Activated CD8-positive, alpha-beta T cell treated with anti-CD3 and anti-CD28 coated beads, Interleukin-2, amount 10 ng/mL, durations not matched to agents 7 days and 5 days (primary cell): ENCODE measurements at places on chromosomes 7 and 10.

- no peak for DNase-seq
Observed at GRCh38 chr7:6228361-6229229, 43.8 kb downstream of the CYTH3 start.

DNA sequence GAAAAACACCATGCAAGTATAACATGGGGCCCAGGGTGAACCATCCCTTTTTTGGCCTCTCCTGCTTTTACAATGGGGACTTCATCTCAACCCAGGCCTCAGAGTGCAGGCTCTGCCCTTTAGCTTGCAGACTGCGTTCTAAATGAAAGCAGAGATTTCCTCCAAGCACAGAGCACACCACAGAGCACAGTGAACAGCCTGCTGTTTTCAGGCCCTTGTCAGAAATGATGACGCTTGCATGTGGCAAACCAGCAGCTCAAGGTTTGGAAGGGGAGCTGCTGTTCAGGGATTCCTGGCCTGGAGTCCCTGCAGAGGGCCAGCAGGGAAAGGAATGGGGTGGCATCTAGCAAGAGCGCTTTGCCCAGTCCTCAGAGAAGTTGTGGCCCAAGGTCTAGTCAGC lies 167.3 kb upstream of the CDCA7L start:
- DNase-seq, result no peak

DNA sequence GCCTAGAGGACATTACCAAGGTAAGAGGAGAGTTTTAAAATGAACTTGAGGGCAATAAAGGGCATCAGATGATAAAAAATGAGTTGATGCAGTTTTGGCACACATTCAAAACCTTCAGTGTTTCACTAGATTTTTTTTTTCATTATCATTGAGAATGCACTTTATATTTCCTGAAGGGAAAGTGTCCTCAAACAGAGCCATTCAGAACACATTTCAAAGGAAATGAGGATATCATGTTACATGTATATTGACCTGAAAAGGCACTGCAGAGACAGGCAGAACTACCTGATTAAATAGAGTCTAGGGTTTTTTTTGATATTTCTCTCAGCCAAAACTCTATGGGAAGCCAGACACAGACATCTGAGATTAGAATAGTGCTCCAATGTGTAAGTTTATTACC lies 454.0 kb downstream of the NEBL start:
- DNase-seq, result no peak

DNA sequence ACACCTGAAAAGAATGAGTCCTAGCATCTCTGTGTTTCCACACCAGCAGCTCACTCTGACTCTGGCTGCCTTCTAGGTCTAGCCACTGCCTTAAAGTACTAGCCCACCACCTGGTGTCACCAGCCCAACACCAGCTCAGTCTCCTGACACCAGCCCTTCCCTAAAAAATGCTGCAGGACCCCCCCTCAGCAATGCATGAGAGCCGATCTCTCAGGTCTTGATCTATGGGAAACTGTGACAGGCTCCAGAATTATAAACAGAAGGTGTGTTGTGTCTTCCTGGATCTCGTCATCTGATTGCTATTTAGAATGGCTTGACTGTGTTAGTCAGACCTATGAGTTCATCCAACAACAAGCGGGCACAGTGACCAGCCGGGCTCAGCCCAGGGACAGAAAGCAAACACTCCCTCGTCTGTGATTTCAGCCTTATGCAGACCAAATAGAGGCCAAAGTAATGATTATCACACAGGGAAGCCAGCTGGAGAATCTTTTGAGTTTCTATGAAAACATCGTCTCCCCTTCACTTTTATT lies 66.6 kb downstream of the CUBN start:
- no peak for DNase-seq

DNA sequence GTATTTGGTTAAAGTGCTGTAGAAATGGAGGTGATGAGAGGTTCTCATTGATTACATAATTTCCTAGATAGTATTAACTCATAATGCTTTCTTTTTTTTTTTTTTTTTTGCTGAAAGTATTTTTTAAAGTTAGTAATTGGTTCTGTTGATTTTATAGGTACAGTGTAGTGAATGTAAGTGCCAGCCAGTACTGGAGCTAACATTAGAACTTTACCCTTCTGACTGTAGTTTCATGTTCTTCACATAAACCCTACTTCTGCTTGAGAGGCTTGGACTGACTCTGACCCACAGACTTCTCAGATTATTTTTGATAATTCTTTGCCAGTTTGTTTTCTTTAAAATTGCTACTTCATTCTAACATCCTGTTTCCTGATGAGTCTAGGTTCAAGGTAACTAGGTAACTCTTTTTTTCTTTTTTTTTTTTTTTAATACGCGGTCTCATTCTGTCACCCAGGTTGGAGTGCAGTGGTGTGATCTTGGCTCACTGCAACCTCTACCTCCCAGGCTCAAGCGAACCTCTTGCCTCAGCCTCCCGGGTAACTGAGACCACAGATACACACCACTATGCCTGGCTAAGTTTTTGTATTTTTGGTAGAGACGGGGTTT lies 92.2 kb upstream of the OIT3 start:
- no peak for DNase-seq

GRCh38 chr7:135827391-135827790 lies 78.8 kb upstream of the FAM180A start:
- no peak for DNase-seq

GRCh38 chr7:98727146-98727709 lies 110.1 kb downstream of the NPTX2 start:
- DNase-seq, result no peak

DNA sequence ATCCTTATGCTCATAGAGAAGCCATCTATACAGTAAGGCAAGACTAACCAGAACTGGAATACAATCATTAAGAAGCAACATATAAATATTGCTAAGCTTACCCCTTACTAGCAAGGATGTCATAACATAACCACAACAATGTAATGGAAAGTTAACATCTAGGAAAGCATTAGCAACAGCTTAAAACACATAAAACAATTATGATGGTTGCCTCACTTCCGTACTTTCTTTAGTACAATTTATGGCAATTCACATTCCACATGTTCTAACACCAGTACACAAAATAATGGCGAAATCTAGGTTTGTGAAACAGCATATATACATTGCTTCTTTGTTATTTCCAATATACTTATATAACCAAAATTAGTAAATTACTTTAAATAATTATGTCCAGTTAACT lies 195.0 kb downstream of the AHR start:
- no peak for DNase-seq

- DNase-seq, result no peak
Observed at GRCh38 chr7:117582219-117582704, 102.4 kb downstream of the CFTR start.

GRCh38 chr7:151637781-151638261 lies 118.1 kb upstream of the RHEB start:
- DNase-seq, result no peak
